ENCODE measurements at places on chromosomes 13 and 19.

GRCh38 chr19:38162094-38162493 is 61.9 kb downstream of the DPF1 start:
- DNase-seq: no peak

- DNase-seq: no peak
Observed at GRCh38 chr13:41609828-41610227, 152.5 kb downstream of the RGCC start.

DNA sequence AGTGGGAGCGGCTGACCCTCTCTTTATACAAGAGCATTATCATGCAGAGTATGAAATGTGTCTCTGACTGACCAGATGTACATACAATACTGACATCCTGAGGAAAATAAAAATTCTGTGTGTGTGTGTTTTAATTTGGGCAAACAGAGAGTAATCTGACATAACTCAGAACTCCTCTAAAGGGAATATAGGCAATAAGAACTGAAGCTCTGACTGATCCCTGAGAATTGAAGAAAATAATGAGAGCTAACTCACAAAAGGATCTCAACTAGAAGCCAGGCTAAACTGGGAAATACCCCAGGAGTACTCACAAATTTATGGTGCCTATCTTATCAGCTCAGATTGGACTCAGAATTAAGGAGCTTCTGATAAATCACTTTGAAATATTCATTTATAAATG is 539.9 kb downstream of the OLFM4 start:
- no peak for DNase-seq

- DNase-seq: no peak
Observed at GRCh38 chr13:99636306-99636705, 135.0 kb downstream of the TM9SF2 start.

- no peak for DNase-seq
Observed at GRCh38 chr19:8393192-8393870, 3.2 kb downstream of the RAB11B start.

DNA sequence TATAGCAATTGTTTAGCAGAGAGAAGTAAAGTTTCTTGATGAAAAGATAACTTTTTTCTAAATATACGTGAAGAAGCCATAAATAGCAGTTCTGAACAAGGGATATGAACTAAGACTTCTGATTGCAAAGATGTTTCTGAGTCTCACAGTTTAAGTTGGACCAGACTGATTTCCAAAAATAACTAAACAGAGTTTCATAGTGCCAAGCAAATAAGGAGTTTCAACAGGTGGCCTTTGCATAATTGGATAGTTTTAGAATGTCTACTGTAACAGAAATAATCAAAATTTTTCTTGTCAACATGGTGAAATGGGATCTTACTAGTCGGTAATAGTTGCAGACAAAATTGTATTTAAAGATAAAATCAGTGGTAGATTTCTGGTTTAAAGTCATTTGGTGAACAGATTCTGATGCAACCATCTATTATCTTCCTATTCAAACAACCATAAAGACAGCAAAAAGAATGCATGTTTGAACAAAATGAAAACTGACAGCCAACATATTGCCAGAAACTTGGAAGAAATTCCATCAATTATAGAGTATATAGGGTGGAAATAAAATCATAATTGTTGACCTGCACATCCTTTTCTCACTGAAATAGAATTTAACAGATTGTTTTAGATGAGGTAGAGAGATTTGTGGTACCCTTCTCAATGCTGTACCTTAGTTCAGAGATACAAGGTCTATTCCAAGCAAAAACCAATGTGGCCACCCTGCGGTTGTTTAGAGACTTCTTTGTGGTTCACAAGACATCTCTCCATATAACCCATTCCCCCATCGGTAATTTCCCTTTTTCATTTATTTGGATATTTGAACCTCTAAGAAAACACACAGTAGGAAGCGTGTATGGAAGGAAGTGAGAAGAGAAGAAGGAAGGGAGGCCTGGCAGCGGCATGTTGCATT is 275.3 kb downstream of the COG6 start:
- no peak for DNase-seq

- DNase-seq: no peak
Observed at GRCh38 chr13:40453351-40454021, 213.0 kb downstream of the FOXO1 start.

GRCh38 chr19:44741841-44742329 is 6.6 kb upstream of the BCL3 start:
- DNase-seq: peak; percentile 72

DNA sequence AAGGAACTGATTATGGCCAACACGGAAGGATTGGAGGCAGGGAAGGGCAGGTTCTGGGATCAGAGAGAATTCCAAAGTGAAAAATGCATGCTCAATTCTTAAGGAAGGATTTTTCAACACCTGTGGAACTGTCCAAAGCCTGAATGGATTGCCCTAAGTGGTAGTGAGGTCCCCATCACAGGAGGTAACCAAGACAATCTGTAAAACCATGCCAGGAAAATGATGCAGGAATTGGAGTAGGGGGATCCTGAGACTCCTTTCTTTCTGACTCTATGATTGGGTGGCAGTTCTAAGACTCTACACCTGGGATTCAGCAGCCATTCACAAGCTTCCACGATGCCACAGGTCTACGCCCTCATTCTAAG is 56.5 kb upstream of the ZNRF4 start:
- DNase-seq: no peak

GRCh38 chr19:43551399-43552197 is 18.6 kb downstream of the ZNF575 start:
- no peak for DNase-seq

- DNase-seq: no peak
Observed at GRCh38 chr13:35475960-35476943, at the start of gene MAB21L1. TSS of gene MAB21L1 (minus strand) at chr13:35476689. CDS start at chr13:35476138, 551 bp downstream.

DNA sequence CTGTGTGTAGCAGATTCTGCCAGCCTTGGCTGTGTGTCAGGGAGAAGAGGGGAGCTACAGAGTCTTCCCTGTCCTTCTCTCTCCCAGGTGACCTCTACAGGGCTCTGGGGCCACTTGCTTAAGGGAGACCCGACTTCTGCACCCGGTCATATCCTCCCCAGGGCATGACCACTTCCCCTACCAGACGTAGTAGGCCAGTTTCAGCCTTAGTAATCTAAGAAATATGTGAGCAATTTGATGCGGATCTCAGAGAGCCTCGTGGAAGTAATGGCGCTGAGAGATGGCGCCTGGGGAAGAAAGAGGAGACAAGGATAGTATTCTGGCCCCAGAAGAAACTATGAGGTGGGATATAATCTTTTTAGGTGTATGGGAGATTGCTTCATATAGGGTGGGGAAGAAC is 41.9 kb downstream of the NFIX start:
- DNase-seq: no peak

DNA sequence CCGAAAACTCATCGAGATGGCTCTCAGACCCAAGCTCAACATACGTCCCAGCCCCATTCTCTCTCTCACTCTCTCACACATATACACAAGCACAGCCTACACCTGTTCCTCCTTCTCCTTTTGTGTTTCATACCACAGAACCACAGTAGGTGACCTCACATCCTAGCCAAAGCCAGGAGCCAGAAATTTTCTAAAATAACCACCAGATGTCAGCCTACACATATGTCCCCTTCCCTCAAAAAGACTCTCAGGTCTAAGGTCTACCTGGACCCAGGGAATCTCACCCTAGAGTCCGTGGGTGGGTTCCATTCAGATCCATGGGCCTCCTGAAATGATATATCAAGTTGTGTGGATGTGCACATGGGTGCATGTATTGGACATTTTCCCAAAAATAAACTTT is 104.2 kb upstream of the IPO5 start:
- no peak for DNase-seq

DNA sequence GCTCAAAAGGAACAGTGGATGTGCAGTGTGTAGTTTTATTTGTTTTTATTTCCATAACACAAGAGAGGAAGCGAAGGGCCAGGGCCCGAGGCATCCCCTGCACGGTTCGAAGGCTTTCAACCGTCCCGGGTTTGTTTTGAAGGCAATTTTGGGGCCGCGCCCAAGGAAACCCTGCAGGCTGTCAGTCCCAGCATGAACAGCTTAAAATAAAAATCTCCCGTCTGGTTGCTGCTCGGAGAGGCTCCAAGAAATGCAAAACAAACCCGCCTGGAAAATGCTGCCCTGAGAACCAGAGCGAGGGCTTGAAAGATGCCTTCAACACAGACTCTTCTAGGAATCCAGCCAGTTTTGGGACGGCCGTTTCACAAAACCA is 16.0 kb downstream of the LSM4 start:
- DNase-seq: no peak

GRCh38 chr13:33127009-33127551 is 110.9 kb downstream of the KL start:
- DNase-seq: peak; percentile 14

- peak; percentile 25 for DNase-seq
Observed at GRCh38 chr19:58150328-58150921, at the start of gene ZNF329. TSS of gene ZNF329 (minus strand) at chr19:58150789. CDS start at chr19:58129503, 21,286 bp downstream.

GRCh38 chr13:19961924-19962323 is 3.4 kb downstream of the ZMYM2 start:
- DNase-seq: no peak

GRCh38 chr13:20911037-20911436 is 8.5 kb upstream of the XPO4 start:
- no peak for DNase-seq

- no peak for DNase-seq
Observed at GRCh38 chr13:49664606-49665005, 26.7 kb downstream of the EBPL start.

- no peak for DNase-seq
Observed at GRCh38 chr13:31320946-31321345, 121.2 kb downstream of the B3GLCT start.

- DNase-seq: no peak
Observed at GRCh38 chr19:34224996-34225658, 29.2 kb upstream of the GARRE1 start.

- DNase-seq: no peak
Observed at GRCh38 chr19:23101241-23101640, 15.6 kb upstream of the ZNF730 start.

GRCh38 chr13:27774651-27775050 is 17.6 kb upstream of the GSX1 start:
- no peak for DNase-seq

- DNase-seq: no peak
Observed at GRCh38 chr19:5891938-5892771, 11.4 kb downstream of the NDUFA11 start.

- DNase-seq: no peak
Observed at GRCh38 chr19:45179072-45179891, 698 bp downstream of the BLOC1S3 start.

- DNase-seq: no peak
Observed at GRCh38 chr13:83100237-83100636, 782.0 kb downstream of the SLITRK1 start.

- no peak for DNase-seq
Observed at GRCh38 chr19:1327125-1327524, 41.5 kb downstream of the EFNA2 start.

DNA sequence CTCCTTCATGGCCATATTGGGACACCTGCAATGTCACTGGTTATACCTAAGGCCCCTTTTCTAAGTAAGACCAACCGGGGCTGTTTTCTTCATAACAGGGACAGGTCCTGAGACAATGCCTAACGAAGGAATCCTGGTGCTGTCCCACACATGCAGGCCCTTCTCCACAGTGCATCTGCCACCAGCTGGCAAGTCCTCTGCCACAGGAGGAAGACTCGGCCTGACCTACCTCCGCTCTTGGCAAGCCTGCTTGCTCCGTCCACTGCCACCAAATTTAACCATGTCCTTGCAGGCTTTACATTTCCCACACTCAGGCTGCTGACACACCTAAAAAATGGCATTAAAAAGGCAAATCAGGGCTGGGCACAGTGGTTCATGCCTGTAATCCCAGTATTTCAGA is 31.8 kb upstream of the EIF3G start:
- DNase-seq: no peak

- DNase-seq: no peak
Observed at GRCh38 chr19:49637821-49638738, 1.9 kb downstream of the RRAS start.

DNA sequence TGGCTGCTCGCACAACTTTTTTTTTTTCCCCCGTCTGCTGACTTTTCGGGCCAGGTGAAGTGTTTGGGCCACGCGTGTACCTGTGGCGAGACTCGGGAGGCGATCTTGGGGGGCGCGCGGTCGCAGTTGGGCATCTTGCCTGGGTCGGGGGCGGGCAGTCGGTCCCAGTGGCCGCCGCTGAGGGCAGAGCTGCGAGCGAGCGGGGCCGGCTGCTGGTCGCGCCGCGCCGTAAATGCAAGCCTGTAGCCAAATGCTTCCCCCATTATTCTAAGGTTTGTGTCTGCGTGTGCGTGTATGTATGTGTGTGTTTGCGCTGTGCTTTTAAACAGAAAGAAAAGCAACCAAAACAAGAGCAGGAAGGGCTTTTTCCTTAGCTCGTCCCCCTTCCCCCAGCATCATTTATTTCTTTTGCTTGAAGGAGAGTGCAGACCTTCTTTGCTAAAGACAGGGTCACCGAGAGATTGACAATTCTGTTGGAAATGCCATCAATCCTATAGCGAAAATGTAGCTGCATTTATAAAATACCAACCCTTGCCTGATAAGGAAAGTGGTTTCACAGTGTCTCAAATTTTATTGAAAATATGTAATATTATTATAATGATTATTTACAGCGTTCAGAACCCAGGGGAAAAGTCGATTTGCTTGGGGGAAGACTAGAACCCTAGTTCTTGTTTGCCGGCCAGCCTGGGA is 143.2 kb upstream of the ZNF536 start:
- no peak for DNase-seq

GRCh38 chr13:32949820-32950219 is 66.4 kb upstream of the KL start:
- no peak for DNase-seq

GRCh38 chr13:30333616-30334015 is 26.3 kb upstream of the KATNAL1 start:
- DNase-seq: no peak

GRCh38 chr13:76160506-76160905 is 524.4 kb downstream of the LMO7 start:
- DNase-seq: no peak

- no peak for DNase-seq
Observed at GRCh38 chr13:41603917-41604316, 146.6 kb downstream of the RGCC start.

- DNase-seq: no peak
Observed at GRCh38 chr13:84654654-84655275, 772.5 kb upstream of the SLITRK1 start.

- no peak for DNase-seq
Observed at GRCh38 chr13:60398379-60398891, 1.4 kb downstream of the TDRD3 start.

DNA sequence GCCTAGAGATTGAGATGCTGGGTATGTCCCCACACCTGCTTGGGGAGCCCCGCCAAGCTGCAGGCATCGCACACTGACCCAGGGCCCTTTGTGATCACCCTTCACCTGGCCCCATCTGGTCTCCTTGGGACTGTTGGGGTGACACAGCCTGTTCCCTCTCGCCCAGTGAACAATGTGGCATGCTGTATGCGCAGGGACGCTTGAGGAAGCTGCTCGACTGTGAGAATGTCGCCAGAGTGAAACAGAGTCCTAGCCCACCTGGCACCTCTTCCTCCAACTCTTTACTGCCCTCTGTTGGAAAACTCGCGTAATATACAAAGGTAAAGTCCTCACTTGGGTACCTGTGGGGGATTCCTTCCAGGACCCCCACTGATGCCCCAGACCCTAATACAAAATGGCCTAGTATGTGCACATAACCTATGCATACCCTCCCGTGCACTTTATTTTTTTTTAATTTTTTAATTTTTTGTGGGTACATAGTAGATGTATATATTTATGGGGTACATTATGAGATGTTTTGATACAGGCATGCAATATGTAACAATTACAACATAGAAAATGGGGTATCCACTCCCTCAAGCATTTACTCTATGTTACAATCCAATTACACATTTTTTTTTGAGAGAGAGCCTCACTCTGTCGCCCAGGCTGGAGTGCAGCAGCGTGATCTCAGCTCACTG is 9.0 kb downstream of the BLOC1S3 start:
- DNase-seq: peak; percentile 40
